ENCODE measurements at places on chromosomes 3 and 15.

DNA sequence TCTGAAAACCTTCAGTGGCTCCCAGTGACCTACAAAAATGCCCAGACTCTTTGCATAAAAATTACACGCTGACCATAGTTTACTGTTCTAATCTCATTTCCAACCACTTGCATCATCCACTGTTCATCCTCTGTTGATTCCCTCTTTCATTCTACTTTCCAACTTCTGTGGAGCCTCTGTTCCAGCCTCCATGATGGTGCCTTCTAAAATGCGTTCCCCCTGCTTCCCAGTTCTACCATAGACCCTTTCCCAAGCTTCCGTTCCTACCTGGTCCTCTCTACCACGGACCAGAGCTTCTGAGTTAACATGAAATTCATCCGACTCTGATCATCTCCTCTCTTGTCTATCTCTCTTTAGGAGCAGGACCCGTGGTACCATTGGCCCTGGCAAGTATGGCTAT is 127.0 kb downstream of the THSD4 start:
- DNase-seq, result no peak

DNA sequence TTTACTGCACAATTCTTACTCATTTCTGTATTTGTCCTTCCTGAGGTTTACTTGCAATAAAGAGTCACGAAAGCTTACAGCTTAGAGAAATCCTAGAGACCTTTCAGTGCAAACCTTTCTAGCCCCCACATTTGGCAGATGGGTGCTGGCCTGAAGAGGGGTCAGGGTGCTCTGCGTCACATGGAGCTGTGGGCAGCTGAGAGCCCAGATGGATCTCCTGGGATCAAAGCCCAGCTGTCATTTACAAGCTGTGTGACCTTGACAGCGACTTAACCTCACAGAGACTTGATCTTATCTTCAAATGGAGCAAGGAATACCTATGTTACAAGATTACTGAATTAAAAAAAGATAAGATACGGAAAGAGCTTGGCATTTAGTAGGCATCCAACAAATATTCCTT is 24.0 kb upstream of the RAF1 start:
- peak; percentile 94 for DNase-seq

GRCh38 chr15:36400936-36401585 is 178.4 kb upstream of the CDIN1 start:
- no peak for DNase-seq

GRCh38 chr15:65944404-65944803 is 75.1 kb downstream of the RAB11A start:
- DNase-seq, result no peak

- no peak for DNase-seq
These were observed 80.7 kb upstream of the SLC25A26 start for GRCh38 chr3:66140106-66140505.

DNA sequence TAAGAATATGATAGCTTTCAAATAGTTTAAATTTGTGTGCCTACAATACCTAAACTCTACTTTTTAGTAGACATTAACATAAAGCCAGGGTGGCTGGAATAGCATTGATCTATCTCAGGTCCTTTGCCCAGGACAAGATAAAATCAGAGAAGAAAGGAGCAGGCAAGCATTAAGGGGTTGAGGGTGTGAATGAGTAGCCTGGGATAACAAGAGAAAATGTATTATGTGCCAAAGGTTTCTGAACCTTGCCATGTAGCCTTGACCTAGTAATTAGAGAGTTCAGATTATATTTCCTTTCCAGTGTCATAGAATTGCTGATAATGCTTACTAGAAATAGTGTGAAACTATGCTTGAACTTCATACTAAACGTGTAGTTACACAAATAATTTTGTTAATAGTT is 22.9 kb downstream of the ATP11B start:
- no peak for DNase-seq

DNA sequence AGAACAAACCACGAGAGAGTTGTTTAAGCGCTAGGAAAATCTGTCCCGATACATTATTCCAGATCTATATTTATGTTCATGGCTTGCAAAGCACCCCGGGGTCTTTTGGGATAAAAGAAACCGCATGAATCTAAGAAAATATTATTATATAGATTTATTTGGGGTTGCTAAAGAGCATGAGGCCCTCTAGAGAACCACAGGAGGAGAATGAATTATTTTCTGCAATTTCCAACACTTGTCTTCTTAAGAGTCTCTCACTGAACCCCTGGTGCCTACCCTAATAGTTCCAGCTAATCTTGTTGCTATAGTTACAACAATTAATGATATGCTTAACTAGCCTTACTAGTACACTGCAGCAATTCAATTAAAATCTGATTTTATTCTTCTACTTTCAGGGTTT is 79.6 kb downstream of the ARRDC4 start:
- no peak for DNase-seq

GRCh38 chr3:89113893-89114840 is 6.7 kb downstream of the EPHA3 start:
- peak; percentile 84 for DNase-seq

- DNase-seq, result no peak
These were observed 219.3 kb upstream of the TTC14 start for GRCh38 chr3:180382638-180383180.

DNA sequence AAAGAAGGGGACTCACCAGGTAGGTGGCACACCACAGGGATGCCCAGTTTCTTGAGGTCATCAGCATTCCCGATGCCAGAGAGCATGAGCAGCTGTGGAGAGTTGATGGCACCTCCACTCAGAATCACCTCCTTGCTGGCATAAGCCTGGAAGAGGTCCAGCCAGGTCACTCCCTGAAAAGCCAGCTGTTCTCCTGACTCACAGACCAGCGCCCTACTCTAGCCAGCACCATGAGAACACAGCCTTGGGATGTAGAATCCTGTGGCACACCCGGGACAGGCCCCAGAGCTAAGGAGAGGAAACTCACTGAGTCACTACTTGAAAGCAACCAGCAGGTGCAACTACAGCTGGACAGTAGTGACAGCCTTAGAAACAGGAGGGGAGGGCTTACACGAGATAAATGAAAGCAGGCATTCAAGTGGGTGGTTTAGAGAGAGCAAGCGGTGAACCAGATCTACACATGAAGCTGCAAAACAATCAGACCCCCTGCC is 24.5 kb downstream of the CHDH start:
- DNase-seq, result no peak

DNA sequence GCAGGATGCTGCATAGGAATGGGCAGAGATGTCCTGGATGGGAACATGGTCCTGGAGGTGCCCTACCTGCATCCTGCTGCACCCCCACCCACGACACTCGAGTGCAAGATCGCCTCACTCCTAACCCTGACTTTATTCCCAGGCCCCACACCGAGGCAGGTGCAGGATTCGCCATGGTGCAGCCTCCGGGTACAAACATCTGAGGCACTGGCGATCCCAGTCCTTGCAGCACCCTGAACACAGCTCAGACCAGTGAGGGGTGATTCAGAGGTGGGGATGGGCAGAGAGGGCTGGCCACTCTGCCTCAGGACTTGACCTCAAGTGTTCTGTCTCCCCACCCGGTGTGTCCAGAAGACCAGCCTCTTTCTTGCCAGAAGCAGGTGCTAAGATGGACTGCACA is 49.1 kb downstream of the KLF13 start:
- DNase-seq, result no peak

DNA sequence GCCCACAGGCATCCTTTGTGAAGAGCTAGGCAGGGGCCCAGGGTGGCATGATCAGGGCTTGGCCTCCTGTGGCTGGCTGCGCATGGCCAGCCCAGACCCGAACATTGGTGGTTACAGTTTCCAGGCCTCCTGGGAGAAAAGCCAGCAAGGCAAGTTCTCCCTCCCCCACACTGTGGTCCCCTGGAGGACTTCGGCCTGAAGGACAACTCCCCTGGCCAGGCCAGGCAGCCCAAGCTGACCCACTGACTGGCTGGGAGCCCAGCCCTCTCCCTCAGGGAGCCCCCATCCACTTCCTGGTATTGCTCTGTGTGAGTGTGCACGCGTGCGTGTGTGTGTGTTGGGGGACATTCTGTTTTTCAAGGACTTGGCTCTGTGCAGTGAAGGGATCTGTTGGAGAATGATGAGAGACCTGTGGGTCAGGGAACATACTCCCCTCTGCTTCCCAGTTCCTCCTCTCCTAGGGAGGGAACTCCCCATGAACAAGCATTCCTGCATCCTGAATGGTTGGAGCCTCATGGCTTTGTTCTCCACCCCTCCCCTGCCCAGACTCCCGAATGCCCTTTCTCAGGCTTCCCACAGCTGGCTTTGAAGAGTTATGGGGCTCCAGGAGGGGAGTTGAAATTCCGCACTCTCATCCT is 29.5 kb downstream of the CORO2B start:
- DNase-seq, result no peak

- no peak for DNase-seq
These were observed 1296.3 kb upstream of the CADM2 start for GRCh38 chr3:83662381-83662960.

GRCh38 chr3:8529738-8530525 is 28.3 kb downstream of the LMCD1 start:
- no peak for DNase-seq

- DNase-seq, result peak; percentile 42
These were observed 745.2 kb downstream of the SI start for GRCh38 chr3:164332831-164333802.

DNA sequence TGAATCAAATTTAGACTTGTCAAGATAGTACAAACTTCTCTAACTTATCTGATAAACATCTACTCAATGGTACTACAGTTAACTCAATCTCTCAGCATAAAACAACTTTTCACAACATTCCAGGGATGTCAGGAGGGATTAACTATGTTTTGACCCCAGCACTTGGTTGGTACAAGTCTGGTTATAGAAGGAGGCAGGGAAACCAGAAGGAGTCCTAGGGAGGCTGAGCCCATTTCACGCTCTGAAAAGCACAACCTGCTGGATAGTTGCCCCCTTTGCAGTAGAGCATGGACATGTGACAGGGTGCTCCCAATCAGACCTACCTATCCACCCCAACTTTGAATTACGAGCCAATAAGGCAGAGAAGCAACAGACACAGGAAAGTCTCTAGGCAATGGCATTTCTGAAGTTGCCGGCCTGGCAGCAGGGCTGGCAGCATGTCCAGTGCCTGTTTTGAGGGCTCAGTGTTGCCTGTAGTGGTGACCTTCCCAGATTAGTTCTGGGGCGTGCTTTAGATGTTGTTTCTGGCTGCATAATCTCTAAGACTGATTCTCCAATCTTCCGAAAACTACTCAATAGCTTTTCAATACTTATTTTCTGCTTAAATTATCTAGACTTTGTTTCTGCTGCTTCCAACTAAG is 8.2 kb downstream of the ANKUB1 start:
- no peak for DNase-seq

- no peak for DNase-seq
These were observed 10.0 kb downstream of the TIMMDC1 start for GRCh38 chr3:119508172-119508845.

DNA sequence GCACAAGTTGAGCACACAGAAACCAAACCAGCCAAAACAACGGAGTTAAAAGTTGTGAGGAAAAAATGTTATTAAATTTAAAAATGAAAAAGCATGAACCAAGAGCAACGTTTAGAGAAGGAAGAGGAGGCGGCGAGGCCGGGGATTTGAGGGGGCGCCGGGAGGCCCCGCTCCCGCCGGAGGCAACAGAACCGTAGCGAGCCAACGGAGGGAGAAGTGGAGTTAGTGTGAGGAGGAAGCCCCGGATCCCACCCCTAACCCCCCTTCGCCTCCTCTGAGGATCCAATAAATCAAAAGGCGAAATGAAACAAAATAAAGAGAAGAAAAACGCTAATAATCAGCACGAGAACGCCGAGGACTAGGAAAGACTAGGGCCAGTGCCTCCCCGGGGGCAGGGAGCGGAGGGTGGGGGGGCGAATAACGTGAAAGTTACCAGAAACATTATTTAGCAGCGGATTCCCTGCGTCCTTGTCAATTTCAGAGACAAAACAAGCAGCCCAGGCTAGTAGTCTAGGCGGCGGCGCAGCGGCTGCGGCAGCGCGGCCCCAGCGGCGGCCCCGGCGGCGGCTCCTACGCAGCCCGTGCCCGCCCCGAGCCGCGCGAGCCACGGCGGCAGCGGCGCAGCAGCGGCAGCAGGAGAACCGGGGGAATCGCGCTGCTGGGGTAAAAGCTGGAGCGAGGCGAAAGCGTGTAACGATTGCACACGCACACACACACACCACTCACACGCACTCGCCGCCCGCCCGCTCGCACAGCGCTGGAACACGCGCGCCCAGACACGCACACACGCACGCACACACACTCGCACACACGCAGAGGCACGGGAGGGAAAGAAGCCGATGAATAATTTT is 1.7 kb downstream of the MEIS2 start:
- peak; percentile 12 for DNase-seq

GRCh38 chr15:69657626-69658025 is 205.0 kb downstream of the RPLP1 start:
- DNase-seq, result no peak

- no peak for DNase-seq
These were observed 99.4 kb upstream of the MRPL3 start for GRCh38 chr3:131602011-131602779.

- DNase-seq, result no peak
These were observed 9.2 kb upstream of the HLTF start for GRCh38 chr3:149095487-149095886.

DNA sequence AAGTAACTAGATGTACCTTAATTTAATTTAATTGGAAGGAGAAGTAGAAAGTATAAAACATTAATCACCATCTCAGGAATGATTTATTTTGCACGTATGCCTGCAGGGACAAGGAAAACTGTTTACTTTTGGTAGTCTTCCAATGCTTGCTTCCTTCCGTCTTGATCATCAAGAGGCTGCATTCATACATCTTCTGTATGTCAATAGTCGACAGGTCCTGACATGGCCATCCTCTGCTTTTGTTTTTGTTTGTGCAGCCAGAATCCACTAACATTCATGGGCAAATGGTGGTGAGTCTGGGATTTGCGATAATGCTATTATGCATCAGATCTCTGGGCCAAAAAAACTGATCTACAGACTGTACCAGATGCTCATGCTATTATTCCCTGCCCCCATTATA is 56.6 kb upstream of the ZPLD1 start:
- no peak for DNase-seq

- DNase-seq, result no peak
These were observed 641 bp downstream of the OPA1 start for GRCh38 chr3:193593668-193594030.

GRCh38 chr3:119864476-119864875 is 82.6 kb downstream of the NR1I2 start:
- DNase-seq, result no peak

- no peak for DNase-seq
These were observed 1.1 kb downstream of the HEG1 start for GRCh38 chr3:125054449-125055329.

GRCh38 chr3:63872135-63872924 is 8.7 kb downstream of the ATXN7 start:
- peak; percentile 44 for DNase-seq

- DNase-seq, result no peak
These were observed 1.1 kb downstream of the CNBP start for GRCh38 chr3:129182390-129183185.

DNA sequence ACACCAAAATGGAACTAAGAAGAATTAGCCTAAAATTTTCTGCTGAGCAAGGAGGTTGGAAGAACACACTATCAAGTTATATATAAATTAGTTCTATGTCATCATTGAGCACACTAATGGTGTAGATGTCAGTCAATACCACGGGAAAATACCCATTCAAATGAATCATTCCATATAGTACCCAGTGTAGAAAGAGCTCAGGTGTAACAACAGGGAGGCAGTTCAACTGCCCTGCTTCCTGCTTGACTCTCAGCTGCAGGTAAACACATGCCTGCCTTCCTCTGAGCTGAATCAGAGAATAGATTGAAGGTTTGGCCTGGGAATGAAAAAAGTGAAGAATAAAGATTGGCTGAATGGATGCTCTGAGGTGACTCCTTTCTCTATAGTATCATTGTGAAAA is 1088.0 kb downstream of the AGBL1 start:
- DNase-seq, result no peak
